Neural progenitor cell (in vitro differentiated cells): ENCODE measurements at places on chromosomes 11 and 22.

DNA sequence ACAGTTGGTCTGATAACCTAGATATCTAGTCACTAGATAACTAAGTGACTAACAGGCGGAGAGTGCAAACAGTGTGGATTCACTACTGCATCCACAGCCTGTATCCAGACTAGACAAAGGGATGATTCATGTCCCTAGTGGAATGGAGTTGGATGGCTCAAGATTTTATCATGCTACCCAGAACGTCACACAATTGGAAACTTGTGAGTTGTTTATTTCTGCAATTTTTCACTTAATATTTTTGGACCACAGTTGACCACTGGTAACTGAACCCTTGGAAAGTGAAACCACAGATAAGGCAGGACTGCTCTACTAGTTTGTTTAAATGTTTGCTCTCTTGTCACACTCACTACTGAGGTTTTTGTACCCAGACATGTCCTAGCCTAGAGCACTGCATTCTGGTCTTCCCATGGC is 76.0 kb downstream of the UBASH3B start:
- no peak for DNase-seq

- DNase-seq = no peak
Measured at GRCh38 chr11:73963861-73964260, 13.0 kb downstream of the DNAJB13 start.

DNA sequence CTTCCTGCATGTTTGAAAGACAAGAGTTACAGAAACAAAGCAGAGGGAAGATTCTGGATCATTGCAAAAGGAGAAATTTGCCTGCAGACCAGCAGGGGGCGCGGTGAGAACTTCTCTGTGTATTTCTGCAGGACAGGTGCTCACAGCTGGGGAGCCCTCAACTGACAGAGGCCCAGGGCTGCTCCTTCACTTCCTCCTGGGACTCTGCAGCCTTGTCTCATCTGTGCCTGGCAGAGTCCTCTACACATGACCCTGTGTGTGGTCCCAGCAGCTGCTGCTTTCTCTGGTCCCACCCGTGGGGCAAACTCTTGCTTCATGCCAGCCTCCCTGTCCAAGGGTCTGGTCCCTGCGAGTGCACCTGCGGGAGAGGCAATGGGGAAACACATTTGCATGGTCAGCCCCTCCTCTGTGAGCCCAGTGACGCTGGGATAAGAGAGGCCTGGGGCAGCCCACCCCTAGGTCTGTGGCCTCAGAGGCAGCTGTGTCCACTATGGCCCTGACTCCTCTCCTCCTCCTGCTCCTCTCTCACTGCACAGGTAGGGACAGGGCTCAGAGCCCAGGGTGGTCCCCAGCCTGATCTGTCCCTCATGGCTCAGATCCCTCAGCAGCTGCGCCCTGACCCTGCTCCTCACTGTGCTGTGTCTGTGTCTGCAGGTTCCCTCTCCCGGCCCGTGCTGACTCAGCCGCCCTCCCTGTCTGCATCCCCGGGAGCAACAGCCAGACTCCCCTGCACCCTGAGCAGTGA is 43.2 kb upstream of the VPREB1 start:
- DNase-seq = peak; percentile 49

DNA sequence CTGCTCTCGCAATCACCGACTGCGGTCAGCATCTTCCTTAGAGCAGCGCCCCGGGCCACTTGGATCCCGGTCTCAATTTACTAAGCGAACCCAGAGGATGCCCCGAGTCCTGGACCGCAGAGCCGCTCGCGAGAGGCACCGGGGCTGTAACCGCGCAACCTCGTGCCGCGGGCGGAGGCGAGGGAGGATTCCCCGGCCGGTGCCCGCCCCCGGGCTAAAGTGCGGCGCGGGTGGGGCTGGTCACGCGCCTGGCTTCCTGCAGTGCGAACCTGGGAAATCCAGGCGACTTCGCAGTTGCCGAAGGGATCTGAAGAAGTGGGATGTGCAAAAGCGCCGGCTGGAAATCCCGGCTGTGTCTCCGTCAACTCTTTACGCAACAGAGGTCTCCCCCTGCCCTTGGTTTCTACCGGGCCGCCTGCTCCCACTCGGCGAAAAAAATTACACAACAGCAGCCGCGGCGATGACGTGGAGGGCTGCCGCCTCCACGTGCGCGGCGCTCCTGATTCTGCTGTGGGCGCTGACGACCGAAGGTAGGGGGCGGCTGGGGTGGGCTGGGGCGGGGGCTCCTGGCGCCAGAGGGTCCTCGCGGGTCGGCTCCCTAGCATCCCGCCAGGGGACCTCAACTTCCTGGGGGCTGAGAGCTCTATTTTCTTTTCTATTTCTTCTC is at the start of gene NCR3LG1:
TSS of gene NCR3LG1 (plus strand) at position 291 of the 667 bp plus-strand sequence. CDS start at position 461, 170 bp downstream.
- DNase-seq = peak; percentile 71

DNA sequence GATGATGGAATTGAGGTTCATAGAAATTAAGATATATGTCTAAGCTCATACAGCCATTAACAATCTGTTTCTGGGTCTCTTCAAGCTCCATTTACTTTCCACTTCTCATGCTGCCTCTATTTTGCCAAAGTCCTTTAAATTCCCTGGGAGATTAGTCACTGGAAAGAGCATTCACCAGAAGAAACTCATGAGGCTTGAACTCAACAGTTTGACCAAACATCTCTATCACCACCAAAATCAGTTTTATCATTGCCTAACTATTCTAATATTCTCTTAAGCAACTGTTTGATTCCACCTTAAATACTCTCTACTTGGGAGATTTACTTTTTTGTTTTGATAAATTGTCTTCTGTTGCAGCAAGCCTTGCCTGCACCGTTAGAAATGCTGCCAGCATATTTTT is 881.3 kb downstream of the KCNA4 start:
- no peak for DNase-seq

GRCh38 chr11:130063451-130063850 is 6.2 kb upstream of the APLP2 start:
- no peak for DNase-seq
